ENCODE measurements at places on chromosomes 11 and 22.

DNA sequence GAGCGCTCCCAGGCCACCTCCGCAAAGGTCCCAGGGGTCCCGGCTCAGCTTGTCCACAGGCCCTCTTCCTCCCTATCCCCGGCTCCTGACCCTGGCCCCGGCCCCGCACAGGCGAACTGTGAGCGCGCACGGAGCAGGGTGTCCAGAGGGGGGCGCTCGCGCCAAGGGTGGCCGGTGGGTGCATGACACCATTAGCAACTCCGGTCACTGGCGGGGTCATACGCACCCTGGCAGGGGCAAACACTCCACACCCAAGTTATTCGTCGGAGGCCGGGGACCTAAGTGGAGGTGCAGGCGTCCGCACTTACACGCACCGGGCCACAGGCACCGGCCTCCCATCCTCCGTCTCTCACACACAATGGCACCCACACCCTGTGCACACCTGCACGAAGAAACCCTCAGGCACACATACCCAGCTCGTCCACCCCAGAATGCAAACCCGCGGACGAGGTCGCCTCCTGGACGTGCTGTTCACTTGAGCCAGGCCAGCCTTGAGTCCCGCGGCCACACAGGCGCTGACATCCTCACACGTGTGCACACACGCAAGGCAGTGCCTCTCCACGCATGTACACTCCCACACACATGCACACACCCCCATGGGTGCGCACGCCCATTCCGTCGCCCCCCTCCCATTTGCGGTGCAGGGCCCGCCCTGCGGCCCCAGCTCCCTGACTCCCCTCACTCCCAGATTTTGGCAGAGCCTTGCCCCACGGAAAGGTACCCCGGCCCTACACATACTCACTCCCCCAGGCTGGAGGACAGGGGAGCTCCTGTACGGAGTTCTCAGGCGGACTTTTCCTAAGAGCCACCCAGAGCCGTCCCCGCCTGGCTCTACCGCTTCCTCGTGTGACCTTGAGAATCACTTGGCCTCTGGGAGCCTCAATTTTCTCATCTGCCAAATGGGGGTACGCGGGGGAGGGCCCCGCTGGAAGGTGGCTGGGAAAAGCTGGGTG lies at the start of gene RASGRP2:
TSS of gene RASGRP2 (minus strand) at position 552 of the 953 bp plus-strand sequence. CDS start 1,276 bp downstream, outside the sequence.
- no peak for DNase-seq

DNA sequence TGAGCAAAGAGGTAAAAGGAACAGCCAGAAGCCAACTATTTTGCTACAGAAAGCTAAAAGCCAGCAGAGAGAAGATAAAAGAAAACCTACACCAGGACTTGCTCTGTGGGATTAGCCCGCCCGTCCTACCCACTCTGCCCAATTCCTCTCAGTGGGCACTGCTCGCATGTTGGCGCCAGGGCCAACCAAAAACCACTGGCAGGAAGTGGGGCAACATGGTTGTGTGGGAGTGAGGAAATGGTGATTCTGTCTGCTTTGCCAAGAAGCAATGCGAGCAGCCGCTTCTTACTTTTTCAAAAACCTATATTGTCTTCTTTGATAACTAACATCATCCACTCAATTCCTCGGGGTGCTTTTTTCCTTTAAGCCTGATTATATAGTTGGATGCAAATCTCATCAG lies 14.2 kb upstream of the APOA1 start:
- DNase-seq: no peak

- DNase-seq: no peak
These were observed 5.1 kb downstream of the PATE2 start for GRCh38 chr11:125773516-125773915.

GRCh38 chr11:114400915-114401223 lies 403 bp downstream of the RBM7 start:
- DNase-seq: no peak

DNA sequence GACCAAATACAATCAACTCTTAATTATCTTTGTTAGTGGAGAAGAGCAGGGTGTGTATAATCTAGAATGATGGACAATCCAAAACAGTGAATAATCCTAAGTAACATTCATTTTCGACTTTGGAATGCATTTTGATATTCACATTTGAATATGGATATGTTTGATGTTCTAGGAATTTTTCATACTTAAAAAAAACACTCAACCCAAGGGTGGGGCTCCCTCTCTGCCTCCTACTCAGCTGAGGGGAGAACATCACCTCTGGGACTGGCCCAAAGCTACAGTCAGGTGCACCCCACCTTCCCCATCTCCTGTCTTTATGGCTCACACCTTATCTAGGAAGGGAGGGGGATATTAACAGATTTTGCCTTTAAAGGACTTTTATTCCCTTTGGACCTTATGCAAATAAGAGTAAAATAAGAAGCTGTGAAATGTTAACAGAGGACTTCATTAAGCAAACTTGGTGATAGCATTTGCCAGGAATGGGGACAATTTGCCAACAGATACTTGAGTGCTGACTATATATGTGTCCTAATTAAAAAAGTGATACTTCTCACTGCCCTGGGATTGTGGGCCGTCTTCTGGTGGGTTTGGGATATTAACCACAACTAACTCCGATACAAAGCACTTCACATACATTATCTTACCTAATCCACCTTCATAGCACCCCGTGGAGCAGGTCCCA lies 187.0 kb downstream of the ST3GAL4 start:
- no peak for DNase-seq

DNA sequence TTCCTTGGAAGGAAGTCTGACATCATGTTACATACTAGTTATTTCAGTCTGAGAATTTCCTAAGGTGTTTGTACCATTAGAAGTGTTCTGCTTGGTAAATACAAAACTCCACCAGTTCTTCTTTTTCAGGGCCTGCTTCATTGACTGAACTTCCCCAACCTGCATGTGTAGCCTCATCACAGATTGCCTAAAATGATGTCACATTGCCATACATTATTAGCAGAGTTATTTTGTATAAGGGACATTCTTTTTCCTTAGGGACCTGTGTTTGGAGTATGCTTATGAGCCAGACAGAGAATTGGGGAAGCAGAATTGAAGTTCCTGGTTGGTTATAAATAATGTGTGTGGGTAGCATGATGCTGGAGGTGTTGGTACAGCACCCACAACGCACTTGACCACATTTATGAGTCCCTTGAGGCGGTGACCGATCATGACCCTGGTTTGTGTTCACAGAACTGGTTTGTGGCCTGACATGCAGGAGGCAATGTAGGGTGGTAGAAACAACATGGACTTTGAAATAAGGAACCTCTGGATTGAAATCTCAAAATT lies 16.4 kb upstream of the MMP7 start:
- no peak for DNase-seq

GRCh38 chr11:687751-688150 lies 7.3 kb downstream of the DEAF1 start:
- DNase-seq: no peak

- no peak for DNase-seq
These were observed 53.4 kb upstream of the PARVG start for GRCh38 chr22:44127356-44127755.

- no peak for DNase-seq
These were observed 14.7 kb downstream of the LUZP2 start for GRCh38 chr11:24511511-24511910.

DNA sequence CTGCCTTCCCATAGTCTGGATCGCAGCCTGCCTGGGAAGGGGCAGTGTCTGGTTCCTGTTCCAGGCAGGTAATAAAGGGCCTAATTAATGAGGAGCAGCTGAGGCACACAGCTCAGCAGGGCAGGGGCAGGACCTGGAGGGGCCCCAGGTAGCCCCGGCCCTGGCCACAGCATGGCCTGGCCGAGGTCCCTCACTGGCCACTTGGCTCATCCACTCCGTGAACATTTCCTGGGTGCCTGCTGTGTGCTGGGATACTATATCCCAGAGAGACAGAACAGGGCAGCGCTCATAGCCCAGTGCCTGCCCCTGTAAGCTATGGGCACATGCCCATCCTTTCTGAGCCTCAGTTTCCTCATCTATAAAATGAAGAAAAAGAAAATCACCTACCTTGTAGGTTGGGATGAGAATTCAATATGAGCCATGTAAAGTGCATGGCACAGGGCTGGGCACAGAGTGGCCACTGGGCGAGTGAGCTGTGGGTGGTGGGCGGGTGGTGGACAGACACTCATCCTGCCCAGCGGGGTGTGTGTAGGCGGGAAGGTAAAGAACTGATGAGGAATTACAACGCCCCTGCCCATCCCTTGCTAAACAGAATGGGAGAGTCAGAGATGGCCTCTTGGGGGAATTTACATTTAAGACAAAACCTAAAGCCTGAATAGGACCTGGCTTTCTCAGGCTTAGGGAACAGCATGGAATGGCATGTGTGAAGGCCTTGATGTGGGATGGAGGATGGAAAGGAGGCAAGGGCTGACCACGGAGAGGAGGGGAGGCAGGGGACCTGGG lies 9.2 kb downstream of the MYRF start:
- DNase-seq: no peak

DNA sequence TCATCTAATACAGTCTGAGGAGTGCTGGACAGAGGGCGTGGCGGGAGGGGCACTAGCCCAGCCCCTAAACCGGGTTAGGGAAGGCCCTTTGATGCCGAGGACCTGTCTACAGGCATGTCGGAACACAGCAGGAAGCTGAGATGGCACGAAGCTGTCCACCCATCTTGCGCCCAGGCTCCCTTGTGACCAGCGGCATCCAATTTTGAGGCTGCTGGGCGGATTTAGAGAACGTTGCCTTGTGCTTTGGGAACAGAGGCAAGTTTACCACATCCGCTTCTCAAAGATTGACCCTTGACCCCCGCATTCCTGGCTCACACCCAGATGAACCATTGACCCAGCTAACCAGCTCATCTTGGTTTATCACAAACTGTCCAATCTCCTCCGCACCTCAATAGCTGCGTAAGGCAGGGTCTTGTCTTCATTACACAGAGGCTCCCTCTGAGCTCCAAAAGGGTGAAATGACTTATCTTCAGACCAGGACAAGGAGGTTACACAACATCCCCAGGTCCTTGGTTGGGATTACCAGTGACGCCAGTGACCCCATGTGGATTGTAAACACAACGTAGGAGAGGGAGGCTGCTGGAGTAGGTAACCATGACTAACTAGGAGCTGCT lies 4.5 kb downstream of the FAM83F start:
- DNase-seq: peak; percentile 66

DNA sequence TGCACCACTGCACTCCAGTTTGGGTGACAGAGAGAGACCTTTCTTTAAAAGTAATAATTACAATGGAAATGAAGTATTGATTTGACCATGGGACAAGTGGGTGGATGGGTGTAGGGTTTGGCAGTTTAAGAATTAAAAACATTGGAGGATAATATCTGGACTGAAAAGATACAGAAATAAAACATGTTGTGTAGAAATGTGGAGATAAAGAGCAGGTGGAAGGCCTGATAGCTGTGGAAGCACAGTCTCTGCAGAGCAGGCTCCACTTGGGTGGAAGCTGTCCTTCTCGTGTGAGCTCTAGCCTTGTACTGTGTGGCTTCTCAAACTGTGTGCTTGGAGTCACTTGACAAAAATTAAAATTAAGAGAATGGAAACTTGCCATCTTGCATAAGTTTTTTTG lies 25.6 kb downstream of the APLP2 start:
- no peak for DNase-seq

GRCh38 chr22:44116755-44117684 lies 63.7 kb upstream of the PARVG start:
- no peak for DNase-seq
